ENCODE measurements at places on chromosomes 4 and X.

GRCh38 chr4:88297212-88297516 is 12.8 kb upstream of the PPM1K start:
- DNase-seq: no peak

GRCh38 chrX:42149281-42149680 is 225.9 kb upstream of the CASK start:
- no peak for DNase-seq

- DNase-seq: no peak
Measured at GRCh38 chr4:24174602-24175001, 284.8 kb upstream of the PPARGC1A start.

- DNase-seq: no peak
Measured at GRCh38 chr4:47415719-47416118, 47.8 kb downstream of the COMMD8 start.

DNA sequence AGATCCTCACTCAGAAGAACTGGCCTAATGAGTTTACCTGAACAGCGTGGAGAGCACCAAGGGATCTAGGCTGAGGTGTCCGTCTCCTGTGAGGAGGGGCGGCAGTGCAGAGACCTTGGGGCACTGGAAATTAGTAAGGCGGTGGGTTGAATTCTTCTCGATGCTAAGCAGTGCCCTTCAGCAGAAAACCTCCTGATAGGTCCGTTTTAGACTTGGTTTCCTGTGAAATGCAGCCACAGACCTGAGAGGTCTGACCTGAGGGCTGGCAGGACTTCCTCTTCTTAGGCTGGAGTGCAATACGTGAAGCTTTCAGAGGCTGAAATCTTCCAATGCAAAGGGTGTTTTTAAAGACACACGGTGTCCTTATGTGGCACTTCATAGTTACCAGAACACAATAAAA is at the start of gene CLNK:
Gene CLNK (minus strand): TSS at position 138 of the 400 bp plus-strand sequence. CDS start 16,899 bp downstream, outside the sequence.
- DNase-seq: no peak

DNA sequence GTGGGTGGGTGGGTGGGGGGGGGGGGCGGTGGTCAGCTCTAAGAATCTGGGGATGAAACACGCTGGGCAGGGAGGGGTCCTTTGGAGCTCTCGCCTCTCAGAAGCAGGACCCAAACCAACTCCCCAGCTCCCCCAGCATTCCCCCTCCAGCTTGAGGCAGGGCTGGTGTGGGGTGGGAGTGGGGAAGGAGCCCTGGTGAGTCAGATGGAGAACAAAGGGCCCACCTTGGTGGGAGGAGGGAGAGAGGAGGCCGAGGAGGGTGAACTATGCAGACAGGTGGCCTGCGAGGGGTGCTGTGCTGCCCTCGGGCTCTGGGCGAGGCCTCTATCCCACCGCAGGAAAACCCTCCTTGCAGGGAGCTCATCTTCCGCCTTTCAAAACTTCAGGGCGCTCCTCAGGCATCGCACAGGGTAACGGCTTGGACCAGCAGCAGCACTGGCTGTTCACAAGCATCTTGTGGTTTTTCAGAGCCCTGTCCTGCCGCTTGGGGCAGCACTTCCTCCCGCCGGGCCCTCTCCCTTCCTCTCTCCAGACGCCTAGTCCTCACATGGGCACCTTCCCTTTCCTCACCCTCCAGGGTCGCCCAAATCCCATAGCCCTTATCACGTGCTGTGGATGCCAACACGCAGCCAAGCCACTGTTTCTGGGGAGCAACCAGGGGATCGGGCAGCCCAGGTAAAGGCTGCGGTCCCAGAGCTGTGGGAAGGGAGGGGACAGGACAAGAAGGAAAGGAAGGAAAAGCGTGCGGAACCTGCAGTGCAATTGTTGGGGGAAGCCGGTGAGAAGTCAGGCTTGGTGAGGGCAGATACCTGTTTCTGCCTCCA is 34.0 kb upstream of the GRPEL1 start:
- peak; percentile 87 for DNase-seq

DNA sequence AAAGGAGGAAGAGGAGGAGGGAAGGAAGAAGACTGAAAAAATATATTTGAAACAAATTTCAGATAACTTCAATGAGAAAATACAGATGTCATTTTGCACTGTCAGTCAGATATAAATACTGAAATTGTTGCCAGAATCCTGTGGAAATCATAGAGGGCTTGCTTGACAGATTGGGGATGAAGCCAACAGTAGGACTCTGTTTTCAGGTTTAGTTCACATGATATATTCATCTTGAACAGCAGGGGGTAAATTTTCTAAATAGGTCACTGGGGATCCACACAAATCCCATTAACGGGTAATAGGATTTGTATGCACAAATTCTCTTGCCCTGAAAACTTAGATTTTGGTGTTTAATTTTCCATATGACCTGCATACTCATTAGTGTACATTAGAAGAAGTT is 103.3 kb upstream of the PCDH18 start:
- peak; percentile 16 for DNase-seq

GRCh38 chr4:137299281-137299680 is 233.0 kb downstream of the PCDH18 start:
- no peak for DNase-seq
